ENCODE measurements at places on chromosomes 5 and 9.

DNA sequence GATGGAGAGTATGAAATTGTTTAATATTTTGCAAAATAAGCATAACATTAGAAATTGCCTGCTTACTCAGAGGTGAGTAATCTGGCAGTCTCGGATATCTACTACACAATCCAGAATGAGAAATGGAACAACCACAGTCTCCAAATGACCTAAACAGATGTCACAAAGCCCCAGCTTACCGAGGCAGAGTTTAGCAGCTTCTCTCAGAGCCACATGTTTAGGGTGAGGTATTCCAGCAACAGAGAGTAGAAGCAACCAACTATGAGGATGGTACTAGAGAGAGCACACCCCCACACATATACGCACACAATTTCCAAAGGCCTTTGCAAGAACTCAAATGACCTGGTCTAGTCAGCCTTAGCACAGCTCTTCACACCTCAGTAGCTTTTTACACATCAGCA lies 122.7 kb upstream of the LPAR1 start:
- DNase-seq = no peak

DNA sequence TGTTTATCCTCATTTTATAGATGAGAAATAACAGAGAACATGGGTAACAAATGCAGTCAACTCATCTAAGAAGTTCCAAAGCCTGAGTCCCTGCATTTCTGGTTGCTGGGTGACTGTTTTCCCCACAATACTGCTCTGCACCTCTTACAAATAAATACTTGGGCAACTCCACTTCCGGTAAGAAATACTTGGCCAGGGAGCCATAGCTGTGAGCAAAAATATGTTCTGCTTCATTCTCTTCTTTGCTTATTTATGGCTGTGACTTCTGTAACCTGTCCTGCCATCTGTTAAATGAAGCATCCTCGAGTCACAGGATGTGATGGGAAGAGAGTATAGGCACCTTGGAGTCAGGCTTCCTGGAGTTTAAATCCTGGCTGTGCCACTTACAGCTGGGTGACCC lies 49.9 kb downstream of the GDNF start:
- no peak for DNase-seq

GRCh38 chr5:77181173-77181572 lies 29.3 kb upstream of the PDE8B start:
- DNase-seq = no peak

DNA sequence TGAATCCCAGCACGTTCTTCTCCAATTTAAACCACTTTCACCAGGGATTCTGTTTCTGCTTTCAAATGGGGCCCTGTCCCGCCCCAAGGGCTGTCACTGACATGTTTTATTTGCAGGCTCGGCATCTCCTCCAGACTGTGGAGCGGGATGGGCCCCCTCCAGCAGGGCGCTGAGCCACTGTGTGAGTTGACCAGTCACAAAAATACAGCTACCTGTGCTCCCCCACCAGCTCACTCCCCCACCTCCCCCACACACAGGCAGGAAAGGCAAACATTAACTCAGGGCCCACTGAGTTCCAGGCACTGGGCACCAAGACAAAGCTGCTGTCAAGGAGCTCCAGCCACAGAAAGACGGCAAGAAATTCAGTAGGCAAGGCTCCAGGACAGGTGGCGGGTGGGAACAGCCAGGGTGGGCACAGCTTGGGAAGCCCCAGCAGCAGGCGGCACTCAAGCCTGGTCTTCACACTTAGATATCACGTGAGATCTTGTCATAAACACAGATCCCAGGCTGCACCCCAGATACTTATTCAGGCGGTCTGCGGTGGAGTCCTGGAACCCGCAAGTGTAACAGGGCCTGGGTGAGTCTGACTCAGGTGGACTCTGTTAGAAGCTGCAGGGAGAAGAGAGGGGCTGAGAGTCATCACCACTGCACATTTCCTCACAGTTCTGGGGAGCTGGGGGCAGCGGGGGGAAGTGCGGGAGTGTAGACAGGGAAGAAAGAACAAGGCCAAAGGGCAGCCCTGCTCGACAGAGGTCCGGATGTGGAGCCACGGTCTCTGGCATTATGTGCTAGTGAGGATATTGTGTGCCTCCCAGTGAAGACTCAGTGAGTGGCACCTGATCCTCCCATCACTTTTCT lies 44.7 kb downstream of the OR2V1 start:
- DNase-seq = no peak

GRCh38 chr5:31993165-31993961 lies 180.8 kb downstream of the GOLPH3 start:
- DNase-seq = no peak

DNA sequence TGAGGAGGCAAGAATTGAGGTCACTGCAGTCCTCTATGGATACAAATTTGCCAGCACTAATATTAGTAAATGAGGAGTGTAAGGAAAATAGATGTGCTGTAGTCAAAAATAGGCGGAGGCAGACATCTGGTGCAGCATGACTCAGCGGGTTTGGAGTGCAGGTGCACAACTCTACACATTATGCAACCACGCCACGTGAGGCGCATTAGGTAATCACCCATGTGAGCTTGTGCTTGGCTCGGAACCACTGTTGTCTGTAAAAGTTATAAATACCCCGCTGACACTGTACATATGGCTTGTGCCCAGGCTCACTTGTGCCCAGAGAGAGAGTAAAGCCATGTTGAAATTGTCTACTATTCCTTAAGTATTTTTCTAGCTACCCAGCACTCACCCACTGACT lies 623.5 kb upstream of the NUDT12 start:
- no peak for DNase-seq

- DNase-seq = no peak
Measured at GRCh38 chr9:108271646-108272348, 584.0 kb downstream of the ACTL7B start.

- DNase-seq = no peak
Measured at GRCh38 chr9:124281931-124282371, 24.2 kb downstream of the NEK6 start.

DNA sequence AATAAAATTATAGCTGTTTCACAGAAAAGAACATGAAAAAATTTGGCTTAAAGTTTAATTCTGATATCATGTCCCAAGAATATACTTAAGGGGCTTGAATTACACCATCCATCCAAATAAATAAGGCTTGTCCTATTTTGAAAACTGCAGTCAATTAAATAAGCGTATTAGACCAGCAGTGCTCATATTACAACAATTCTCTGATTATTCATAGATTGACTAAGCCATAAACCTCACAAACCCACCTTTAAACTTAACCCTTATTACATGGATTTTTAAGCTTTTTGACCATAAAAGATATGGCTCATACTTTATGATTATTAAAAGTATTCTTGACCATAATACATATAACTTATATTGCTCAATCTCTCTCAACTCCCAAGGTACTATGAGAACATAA lies 127.9 kb downstream of the ELAVL2 start:
- no peak for DNase-seq

DNA sequence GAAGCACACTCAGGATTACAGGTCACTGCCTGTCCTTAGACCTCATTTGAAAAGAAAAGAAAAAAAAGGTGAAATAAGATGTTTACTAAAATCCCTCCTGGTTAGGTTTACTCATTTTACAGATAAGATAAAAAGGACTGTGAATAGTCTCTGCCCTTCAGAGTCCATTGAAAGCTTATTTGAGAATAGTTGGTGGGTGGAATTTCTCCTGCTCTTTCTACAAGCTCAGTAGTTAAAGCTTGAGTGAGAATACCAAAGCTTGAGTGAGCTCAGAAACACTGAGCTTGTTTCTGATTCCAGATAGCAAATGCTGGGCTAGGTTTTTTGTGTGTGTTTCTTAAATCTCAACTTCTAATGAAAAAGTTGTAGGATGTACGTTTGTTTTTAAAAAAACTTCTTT lies 106.7 kb downstream of the SLF1 start:
- no peak for DNase-seq

DNA sequence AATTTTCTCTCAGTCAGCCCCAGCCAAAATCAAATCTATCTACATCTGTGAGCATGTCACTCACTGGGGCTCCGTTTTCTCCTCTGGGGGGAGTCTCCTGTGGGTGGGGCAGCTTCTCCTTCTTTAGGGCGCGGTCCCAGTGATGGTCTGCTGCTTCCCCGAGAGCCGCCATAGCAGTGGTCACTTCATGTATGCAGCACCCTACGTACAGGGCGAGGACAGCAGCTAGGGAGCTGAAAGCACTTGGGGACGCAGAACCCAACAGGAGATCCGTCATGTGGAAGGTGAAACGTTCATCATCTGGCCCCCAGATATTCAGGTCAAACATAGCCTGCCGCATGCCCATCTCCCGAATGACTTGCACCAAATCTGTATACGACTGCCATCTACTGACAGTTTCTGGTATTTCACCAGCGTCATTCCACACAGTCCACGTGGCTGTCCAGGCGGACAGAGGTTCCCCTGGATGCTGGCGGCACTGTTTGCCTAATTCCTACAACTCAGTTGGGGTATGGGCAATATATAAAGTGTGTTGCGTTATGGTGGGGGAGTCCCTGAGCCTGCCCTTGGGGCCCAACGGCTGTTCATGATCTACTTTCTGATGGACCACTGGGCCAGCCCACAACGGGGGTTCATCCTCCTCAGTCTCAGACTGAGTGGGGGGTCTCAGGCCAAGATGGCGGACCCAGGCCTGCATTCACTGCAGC lies 795.0 kb downstream of the EFNA5 start:
- DNase-seq = no peak

GRCh38 chr5:165996201-165996875 lies 2295.1 kb upstream of the WWC1 start:
- no peak for DNase-seq

DNA sequence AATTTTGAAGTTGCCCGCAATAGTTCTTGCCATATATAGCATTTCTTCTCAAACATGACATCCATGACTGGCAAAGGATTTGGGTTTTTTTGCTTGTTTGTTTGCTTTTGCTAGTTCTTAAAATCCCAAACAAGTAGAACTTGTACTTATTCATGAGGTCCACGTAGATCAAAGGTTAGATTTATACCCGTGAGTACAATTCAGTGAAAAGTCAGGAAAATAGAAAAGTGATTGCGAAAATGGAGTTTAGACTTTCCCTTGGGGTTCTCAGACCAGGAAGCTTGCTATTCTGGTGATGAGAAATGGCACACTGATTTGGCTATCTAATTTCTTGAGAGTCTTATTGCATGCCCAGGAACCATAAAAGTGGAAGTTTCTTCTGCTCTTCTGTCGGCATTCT lies 304.7 kb downstream of the CTNND2 start:
- DNase-seq = no peak

GRCh38 chr5:179969110-179969509 lies 61.4 kb upstream of the TBC1D9B start:
- DNase-seq = no peak

- DNase-seq = no peak
Measured at GRCh38 chr9:128080206-128080605, 12.2 kb downstream of the SLC25A25 start.

GRCh38 chr5:147065071-147065470 lies 169.8 kb upstream of the STK32A start:
- no peak for DNase-seq

DNA sequence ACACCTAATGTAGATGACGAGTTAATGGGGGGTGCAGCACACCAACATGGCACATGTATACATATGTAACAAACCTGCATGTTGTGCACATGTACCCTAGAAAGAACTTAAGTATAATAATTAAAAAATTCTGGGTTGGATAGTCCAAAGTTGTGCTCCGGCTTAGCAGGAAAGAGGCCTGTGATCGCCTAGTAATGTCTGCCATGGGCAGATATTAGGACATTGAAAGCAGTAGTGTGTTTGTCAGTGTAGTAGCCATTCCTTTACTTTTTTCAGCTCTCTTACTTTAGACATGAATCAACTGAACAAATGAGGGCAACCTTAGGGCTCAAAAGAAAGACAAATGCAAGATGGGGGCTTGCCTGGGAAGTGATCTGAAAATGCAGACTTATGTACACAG lies 58.9 kb downstream of the PPARGC1B start:
- no peak for DNase-seq

DNA sequence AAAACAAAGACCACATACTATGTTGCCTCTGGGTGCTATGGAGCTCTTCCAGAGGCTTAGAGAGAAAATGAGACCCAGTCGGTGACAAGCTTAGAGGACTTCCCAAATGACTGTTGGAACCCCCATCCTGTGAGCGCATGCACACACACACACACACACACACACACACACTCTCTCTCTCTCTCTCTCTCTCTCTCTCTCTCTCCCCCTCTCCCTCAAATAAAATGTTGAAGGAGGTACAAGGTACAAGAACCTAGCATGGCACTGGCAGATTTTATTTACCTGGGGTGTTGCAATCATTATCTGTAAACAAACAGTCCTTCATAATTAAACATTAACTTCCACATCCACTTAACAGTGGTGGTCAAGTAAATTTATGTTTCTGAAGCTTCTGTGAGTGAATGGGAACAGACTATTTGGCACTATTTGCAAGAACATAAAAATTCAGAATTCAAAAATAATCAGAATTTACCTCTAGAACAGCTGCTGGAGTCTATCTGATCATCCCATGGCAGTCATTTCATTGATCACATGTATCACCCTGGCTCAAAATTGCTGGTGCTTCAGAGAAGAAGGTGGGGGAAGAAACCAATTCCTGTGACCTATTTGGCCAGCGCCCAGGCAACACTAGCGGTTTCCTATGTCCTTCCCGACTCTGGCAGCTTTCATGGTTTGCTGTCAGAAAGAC lies 24.9 kb downstream of the TRPM3 start:
- DNase-seq = no peak

GRCh38 chr5:20113031-20113715 lies 125.2 kb upstream of the CDH18 start:
- DNase-seq = no peak

- DNase-seq = no peak
Measured at GRCh38 chr9:29160763-29161353, 1587.6 kb upstream of the C9orf72 start.

DNA sequence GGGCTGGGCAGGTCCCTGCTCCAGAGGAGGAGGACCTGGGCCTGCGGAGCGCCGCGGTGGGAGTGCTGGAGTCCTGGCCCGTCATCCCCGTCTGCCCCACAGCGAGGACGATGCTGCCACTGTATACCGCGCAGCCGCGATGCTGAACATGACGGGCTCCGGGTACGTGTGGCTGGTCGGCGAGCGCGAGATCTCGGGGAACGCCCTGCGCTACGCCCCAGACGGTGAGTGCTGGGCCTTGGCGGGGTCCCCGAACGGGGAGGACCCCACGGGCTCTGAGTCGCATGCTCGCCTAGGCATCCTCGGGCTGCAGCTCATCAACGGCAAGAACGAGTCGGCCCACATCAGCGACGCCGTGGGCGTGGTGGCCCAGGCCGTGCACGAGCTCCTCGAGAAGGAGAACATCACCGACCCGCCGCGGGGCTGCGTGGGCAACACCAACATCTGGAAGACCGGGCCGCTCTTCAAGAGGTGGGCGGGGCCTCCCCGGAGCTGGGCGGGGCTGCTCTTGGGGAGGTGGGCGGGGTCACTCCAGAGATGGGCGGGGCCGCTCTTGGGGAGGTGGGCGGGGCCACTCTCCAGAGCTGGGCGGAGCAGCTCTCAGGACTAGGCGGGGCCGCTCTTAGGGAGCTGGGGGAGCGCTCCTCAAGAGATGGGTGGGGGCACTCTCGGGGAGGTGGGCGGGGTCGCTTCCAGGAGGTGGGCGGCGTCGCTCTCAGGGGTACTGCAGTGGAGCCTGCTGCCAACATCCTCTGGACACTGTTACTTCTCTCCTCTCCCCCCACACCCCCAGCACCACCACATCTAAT lies 13.1 kb downstream of the LRRC26 start:
- DNase-seq = peak; percentile 30

GRCh38 chr9:81819859-81820546 lies 108.2 kb upstream of the SPATA31D4 start:
- no peak for DNase-seq

- no peak for DNase-seq
Measured at GRCh38 chr9:6214434-6214833, 1.2 kb upstream of the IL33 start.

- no peak for DNase-seq
Measured at GRCh38 chr5:59607138-59607765, 286.3 kb downstream of the PDE4D start.
